ENCODE measurements at places on chromosomes 11 and 22.

DNA sequence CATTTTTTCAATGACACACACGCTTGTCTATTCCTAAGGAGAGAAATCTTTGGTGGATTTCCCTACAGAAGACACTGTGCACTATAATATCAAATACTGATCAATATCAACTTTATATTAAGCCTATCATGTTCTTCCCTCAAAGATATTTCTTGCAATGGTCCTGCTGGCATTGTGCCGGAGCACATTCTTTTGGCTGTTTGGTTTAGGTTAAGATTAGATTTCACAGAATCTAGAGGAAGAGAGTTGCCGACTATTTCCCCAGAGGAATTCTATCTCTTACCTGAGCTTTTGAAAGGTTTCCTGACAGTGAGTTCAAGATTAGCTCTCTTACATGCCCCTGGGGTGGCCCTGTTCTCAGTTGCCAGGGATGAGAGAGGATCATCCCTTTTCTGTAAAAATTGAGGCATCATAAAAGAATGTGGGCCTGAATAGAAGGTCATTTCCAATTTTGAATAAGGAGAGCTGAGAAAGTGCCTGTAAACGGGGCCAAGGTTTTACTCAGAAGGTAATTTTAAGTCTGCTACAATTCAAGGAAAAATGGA lies 180.6 kb upstream of the ARHGAP20 start:
- DNase-seq, result no peak

DNA sequence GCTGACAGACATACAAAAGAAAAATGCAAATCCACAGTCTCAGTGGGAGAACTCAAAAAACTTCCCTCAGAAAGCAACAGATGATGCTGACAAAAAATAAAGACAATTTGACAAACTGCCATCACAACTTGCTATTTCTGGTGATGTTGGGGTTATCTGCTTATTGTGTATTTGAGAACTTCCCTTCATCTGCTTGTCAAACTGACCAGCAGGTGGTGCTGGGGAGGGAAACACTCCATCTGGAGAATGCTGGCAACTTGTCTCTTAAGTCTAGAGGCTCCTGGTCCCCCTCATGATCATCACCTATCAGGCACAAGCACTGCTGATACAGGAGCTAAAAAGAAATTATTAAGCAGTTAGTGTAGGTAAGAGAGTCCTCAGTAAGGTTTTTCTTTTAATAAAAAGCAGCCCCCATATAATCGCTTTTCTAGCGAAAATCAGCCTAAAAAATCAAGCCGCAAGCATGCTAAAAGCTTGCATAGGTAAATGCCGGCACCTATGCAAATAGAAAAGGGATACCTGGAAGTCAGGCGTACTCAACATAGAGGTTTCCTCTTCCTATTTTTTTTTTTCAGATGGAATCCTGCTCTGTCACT lies 9.8 kb upstream of the FAM111B start:
- peak; percentile 42 for DNase-seq

DNA sequence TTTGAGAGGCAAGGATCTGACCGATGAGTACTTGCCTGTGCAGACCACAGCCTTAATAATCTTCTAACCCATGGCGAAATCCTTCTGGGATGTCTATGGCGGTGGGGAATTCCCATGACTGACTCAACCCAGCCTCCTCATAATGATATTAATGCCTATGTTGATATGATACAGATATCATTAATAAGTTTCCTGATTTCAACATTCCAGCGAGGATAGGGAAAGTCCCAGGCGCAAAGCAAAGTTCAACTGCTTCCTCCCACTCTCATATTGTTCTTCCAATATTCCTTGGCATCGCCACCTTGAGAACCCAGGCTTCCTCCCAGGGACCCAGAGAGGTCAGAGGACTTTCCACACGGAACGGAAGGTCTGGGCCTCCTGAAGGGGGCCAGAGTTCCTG lies 110.3 kb upstream of the TMEM45B start:
- DNase-seq, result no peak

GRCh38 chr11:4523666-4524065 lies 21.3 kb upstream of the OR52M1 start:
- no peak for DNase-seq

- no peak for DNase-seq
These were observed 60.7 kb upstream of the MUC15 start for GRCh38 chr11:26632691-26633159.

GRCh38 chr11:128235426-128235825 lies 351.9 kb downstream of the ETS1 start:
- no peak for DNase-seq

DNA sequence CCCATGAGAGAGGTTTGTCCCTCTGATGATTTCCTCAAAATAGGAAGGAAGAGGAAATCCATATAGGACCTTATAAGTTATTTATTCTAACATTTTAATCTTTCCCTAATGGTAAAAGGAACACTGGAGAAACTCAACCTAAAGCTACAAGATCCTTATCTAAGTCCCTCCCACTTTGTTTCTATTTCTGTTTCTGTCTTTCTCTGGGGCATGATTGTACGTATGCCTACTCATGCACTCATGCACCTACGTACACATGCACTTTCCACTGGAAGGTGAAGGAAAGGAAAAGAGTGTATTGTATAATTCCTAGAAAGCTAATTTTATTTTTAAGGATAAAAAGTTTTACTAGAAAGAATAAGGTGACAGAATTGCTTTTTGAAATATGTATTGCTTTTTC lies 125.0 kb downstream of the RAB38 start:
- peak; percentile 27 for DNase-seq

DNA sequence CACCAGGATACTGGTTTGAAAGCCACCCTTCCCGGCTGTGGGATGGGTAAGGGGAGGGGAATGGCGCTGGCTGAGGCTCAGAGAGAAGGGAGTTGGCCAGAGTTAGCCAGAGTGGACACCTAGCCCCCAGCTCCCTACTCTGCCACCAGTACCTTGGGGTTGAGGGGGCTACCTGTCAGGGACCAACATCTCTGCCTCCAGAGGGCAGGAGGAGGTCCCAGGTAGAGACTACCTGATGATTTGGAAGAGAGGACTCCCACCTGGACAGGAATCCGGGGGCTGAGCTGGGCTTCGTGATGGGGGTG lies 3.7 kb downstream of the MYRF start:
- no peak for DNase-seq

DNA sequence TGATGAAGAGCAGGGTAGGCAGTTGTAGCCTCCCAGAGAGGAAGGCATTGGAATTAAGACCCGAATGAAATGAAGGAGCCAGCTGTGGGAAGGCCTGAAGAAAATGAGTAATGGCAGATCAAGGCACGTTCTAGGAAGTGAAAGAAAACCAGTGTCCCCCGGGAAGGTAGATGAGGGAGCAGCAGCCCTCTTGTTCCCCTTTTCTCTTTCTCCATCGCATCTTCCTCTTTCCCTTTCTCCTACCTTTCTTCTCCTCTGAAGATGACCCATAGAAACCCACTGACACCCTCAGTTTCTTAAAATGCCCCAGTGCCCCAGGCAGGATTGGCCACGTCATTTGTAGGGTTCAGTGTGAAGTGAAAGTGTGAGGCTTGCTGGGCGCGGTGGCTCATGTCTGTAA lies 172.6 kb upstream of the SEZ6L start:
- DNase-seq, result no peak

- DNase-seq, result no peak
These were observed 12.3 kb upstream of the OR56A3 start for GRCh38 chr11:5929571-5930368.

DNA sequence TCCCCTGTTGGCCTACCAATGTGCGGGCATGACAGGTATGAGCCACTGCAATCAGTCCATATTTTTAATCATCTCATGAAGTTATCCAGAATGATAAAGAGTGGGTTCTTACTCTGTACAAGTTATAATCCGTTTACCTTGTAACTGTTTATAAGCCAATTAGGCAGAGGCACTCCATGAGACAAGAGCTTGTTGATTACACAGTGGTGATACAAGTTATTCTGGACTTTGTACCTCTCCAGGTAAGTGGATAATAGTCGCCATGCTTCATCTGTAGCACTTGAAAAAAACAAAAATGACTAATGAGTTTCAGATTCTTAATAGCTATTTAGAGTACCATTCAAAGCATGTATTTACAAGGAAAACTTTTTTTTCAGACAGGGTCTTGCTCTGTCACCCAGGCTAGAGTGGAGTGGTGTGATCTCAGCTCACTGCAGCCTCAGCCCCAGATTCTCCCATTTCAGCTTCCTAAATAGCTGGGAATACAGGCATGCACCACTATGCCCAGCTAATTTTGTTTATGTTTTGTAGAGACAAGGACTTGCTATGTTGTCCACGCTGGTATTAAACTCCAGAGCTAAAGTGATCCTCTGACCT lies 17.7 kb upstream of the FNBP4 start:
- no peak for DNase-seq

DNA sequence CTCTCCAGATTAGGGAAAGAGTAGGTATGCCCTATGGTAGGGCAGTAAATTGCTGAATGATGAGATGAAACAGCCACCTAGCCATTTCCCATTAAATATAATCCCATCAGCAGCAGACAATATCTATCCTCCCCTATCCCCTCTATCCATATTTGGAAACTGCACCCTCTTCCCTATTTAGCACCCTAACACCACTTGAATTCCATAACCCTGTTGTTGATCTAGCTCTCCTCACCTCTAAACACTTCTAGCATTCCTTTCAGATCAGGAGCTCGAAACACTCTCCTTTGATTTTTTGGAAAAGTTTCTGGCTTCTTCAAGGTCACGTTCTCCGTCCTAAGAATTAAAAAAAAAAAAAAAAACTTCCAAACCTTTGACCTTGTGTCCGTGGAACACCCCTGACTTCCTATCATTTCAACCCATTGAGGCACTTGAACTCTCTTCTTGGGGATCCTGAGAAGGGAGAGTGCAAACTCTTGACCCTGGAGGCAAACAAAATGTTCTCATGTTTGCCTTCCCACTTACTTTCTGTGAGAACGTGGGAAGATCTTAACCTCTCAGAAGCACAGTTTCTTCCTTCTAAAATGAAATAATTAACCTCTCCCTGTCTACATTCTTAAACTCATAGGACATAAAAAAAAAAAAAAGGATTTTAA lies 19.0 kb downstream of the TRIM5 start:
- DNase-seq, result no peak

GRCh38 chr11:64681171-64681570 lies 41.8 kb downstream of the NRXN2 start:
- DNase-seq, result no peak

DNA sequence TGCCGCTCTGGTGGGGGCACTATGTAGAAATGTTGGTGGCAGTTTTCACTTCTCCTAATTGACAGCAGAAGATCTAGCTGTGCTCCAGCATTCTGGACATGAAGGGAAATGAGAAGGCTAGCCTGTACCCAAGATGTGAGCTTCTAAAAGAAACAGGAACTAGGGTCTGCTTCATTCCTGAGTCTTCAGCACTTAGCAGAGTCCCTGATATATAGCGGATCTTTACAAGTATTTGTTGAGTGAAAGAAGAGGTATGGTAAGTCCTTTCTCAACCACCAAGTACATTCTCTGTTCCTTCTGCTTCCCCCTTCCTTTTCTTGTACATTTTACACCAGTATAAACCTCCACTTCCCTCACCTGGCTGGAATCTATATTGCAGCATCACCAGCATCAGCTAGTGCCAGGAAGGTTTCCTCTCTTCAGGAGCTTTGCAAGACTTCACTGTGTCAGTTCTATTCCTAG lies 408.3 kb upstream of the CADM1 start:
- DNase-seq, result peak; percentile 2

DNA sequence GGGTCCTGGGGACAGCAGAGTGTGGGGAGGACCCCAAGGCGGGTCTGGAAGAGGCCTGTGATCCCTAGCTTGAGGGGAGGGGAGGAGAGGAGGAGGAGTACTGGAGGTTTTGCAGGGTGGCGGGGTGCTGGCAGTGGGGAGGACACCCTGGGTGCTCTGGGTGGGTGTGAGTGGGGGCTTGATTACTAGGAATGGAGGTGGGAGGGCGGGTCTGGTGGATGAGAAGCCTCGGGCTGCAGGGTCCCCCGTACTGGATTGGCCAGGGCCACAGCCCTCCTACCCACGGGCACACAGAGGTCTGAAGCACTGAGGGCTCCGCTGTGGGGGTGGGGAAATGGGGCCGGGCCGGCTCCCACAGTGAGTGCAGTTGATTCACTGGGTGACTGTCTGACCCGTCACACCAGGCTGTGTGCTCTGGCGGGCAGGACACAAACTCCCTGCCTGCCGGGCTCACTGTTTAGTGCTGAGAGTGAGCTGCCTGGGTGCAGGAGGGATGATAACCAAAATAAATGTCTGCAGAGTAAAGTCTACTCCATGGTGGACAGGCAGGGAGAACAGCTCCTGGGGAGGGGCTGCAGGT lies 114.2 kb downstream of the CACNA1I start:
- DNase-seq, result no peak

DNA sequence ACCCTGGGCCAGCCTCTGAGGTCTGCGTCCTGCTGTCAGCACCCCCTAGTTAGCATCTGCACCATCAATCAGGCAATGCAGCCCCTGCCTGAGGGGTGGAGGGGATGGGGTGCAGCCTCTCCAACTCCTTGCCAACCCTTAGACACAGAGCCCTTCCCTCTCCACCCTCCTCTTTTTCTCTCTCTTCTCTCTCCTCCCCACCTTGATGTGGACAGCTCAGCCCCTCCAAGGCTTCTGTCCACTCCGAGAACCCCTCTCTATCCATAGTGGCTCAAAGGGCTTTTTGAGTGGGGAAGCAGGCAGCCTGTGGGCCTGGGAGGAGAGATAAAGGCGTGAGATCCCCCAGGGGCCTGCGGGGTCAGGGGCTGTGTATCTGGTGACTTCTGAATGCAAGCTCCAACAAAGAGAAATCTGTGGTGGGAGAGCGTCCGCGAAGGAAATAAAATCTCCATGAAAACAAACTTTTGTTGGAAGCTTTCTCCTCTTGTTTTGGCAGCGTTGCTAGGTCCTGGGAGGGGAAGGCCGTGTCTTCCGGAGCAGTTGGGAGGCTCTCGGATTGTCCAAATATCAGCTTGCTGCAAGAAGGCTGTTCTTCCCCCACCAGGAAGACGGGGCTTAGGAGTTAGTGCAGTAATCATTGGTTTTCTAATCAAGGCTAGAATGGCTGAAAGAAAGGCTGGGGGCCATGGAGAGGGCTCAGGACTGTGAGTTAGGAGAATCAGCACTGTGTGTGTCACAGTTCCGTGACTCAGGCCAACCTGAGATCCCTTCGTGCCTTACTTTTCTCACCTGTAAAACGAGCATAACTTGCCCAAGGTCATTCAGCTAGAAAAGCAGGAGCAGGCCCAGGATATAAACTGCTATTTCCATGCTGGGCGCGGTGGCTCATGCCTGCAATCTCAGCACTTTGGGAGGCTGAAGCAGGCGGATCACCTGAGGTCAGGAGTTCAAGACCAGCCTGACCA lies 50.3 kb downstream of the PKNOX2 start:
- DNase-seq, result no peak
